NCI-H146 (cell line): ENCODE measurements at places on chromosomes 6 and 20.

DNA sequence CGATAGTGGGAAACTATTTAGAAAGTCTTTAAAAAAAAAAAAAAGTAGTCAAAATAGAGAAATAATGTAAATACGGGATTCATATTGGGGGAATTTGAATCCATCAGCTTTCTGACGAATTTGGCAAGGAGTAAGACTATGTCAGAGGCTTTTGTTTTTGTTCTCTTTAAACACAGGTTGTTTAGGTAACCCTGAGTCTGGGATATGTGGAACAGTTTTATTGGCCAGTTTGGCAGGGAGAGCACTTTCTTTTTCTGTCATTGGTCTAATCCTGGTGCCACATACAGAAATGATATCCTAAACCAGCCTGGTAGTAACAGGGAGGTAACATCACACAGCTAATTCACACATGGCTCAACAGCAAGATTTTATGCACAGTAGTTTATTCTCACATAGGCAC, 27.7 kb downstream of the HAO1 start:
- DNase-seq = no peak

DNA sequence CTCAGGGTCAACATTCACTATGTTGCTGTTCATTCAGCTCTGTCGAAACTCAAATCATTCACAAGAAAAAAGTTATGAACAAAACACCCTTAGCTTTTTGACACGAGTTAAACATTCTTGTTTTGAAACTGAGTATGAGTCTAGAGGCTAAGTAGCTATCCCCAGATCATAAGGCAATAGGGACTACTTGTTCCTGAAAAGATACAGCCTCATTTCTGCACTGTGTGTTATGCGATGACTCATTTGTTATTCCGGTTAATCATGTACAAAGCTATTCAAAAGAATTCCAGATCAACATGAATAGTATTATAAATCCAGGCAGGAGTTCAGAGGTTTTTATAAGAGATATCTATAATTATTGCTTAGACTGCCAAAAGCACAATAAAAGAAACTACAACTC, 908.0 kb downstream of the QKI start:
- no peak for DNase-seq

DNA sequence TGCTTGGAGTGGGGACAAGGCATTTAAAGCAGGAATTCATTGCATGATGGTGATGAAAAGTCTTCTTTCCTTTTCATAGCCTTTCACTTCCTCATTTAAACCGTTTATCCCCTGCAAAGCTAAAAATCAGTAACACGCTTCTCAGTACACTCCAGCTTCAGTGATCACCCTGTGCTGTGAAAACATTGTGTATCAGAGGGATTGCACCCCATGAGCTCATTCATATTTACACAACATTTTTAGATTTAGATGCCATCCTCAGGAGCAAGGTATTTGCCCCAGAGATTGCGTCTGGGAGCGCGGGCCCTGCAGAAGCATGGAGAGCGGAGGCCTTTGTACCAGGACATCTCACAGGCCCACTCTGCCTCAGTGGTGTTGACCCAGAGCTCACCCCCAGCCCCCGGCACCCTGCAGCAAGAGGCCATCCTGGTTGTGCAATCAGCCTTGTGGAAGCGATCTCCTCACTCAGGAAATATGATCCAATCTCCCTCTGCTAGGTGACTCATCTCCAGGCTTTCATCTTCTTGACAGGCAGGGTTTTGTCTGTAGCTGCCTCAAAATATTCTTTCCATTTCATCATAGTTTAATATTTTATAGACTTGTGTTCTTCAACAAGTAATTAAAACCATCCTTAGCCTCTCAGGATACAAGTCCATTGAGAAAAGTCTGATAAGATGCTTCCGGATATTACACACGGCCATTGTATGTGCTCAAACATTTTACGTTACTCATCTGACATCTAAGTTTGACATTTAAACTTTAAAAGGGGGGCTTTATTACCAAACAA, 38.9 kb upstream of the THBS2 start:
- DNase-seq = peak; percentile 43

- DNase-seq = no peak
These were observed 126.6 kb downstream of the SIM1 start for GRCh38 chr6:100338090-100338489.

DNA sequence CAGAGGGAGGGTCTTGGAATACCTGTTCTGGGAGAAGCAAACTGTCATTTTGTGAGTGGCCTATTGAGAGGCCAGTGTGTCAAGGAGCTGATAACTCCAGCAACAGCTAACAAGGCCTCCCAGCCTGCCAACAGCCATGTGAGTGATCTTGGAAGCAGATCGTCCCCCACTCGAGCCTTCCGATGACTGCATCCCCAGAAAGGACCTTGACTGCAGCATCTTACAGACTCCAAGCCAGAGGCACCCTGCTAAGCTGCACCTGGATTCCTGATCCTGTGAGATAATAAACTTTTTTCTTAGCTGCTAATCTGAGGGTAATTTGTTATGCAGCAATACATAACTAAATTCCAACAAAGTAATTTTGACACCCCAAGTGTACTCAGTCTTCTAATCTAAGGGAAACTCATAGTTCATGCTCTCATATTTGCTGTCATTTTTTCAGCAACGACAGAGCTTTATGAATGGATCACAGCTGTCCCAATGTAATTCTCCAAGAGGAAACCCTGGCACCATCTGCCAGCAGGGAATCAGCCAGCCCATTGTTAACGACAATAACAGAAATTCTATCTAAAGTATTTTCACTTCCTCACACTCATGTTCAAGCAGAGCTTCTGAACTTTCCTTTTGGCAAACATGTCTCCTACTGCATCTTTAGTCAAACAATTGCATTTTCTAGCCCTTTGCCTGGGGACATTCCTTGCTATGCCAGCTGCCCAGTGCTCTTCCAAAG, 470.2 kb upstream of the BTBD3 start:
- peak; percentile 52 for DNase-seq

DNA sequence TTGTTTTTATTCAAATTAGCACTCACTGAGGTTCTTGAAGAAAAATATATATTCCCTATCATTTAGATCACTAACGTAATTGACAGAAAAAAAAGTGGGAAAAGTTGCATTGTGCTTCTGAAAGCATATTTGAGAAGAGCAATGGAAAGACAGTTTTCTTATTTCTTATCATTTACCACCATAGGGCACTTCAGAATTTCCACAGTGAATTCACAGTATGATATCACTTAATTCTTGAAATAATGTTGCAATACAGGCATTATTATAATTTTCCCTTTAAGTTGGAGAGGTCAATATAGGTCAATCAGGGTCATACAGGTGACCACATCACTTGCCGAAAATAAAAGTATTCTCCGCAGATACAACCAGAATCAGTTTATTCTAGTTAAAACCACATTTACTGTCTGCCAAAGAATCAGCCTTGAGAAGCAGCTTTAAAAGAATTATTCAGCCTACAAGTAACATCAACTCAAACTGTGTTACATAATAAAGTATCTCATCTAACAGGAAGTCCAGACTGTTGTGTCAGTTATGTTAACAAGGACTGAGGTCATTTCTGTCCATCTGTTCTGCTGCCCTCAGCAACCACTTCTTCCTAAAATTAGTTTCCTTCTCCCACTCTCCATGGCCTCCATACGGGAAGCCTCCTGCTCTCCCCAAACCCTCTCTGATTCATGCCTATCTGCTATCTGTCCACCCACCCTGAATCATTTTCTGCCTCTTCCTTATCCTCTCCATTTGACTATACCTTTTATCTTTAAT, 121.2 kb downstream of the SIM1 start:
- DNase-seq = no peak

GRCh38 chr6:151219192-151219591, 20.6 kb upstream of the AKAP12 start:
- no peak for DNase-seq

DNA sequence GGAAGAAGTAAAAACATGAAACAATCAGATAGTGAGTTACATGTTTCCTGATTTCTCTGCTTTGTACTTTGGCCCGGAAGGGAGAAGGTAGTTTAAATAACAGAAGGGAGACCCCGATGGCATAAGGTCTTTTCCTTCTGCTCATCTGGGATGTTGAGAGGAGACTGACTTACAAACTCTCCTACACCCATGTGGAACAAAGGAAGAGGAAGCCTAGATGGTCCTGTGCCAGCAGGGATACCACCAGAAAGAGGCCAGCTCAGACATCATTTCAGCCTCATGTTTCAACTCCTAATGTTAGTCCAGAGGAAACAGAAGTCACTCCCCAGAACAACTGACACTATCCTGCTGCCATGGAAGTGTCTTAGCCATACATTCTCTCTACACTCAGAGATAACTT, 250.7 kb upstream of the NOX3 start:
- no peak for DNase-seq

DNA sequence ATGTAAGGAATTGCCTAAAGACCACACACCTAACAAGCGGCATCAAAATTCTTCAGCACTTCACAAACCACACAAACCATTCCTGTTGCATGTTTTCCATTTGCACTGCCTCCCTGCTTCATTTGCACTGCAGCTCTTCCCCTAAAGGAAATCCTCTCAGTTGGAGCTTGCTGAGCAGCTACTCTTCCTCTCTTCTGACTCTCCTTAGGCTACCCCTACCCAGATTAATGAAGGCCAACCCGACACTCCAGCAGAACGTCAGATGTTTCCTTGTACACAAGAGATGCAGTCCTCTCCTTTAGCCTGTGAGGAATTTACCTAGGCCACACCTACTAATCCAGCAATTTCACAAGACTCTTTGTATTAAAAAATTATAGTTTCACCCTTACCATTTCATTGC, 8.1 kb downstream of the BEND6 start:
- DNase-seq = no peak

DNA sequence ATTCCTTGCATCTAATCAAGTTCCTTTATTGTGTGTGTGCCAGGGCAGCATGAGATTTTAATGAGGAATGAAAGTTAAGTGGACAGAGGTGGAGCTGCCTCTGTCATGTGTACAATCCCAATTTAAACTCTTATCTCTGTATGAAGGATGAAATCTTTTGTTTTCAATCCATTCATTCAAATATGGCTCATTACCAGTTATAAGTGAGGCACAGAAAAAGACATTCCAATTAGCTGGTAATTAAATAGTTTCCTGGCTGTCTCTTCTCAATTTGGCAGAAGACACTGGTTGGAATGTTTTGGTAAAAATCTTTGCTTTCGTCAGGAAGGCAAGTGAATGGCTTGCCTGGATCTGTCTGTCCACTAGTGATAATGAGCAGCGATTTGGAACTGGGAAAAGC, 46.4 kb downstream of the CLVS2 start:
- DNase-seq = peak; percentile 33

- DNase-seq = no peak
These were observed 31.6 kb upstream of the GJA10 start for GRCh38 chr6:89862698-89863097.

DNA sequence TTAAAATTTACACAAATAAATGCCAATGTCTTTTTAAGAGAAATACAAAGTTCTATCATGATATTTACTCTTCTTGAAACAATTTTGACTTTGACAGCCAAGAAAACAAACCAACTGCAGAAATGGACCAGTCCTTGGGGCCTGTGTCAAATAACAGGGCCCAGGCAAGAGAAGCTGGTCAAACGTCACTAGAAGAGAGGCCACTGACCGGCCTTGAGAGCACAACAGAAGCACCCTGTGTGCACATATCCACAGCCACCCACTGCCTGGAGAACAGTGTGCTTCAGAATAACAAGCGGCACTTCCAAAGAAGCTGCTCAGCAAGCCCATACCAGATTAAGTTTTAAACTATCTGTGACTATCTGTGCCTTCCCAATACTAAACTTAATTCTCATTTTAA, 14.8 kb downstream of the APMAP start:
- no peak for DNase-seq

GRCh38 chr20:55264703-55265239, 740.5 kb downstream of the CBLN4 start:
- DNase-seq = peak; percentile 89

GRCh38 chr20:49171909-49172308, 16.2 kb downstream of the STAU1 start:
- no peak for DNase-seq

DNA sequence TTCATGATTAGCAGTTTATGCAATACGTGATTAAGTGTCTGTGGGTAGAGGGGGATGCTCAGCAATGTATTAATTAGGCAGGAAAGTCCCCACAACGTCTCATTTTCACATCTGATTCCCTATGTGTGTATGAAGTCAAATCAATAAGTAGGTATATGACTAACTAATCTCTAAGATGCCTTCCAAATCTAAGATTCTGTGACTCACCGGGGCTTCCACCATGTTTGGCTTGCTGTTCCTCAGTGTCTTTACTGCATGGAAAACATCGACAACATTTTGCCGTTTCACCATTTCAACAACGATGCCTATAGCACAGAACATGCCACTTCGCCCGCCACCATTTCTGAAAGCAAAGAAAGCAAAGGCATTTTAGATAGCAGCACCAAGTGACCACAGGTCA, 72.0 kb upstream of the THEMIS start:
- DNase-seq = no peak

DNA sequence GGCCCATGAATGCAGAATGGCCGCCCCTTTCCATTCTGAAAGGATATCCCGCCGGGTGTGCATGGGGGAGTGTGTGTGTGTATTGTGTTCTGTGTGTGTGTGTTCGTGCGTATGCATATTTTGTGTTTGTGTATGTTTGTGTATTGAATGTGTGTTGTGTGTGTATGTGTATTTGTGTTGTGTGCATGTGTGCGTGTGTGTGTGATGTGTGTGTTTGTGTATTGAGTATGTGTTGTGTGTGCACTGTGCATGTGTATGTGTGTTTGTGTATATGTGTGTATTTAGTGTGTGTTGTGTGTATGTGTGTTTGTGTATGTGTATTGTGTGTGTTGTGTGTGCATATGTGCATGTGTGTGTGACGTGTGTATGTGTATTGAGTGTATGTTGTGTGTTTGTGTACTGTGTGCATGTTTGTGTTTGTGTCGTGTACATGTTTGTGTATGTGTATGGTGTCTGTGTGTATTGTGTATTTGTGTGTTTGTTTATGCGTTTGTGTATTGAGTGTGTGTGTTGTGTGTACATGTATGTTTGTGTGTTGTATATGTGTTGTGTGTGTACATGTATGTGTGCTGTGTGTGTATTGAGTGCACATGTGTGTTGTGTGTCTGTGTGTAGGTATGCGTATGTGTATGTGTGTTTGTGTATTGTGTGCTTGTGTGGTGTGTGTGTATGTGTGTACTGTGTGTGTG, 226.3 kb downstream of the TAF4 start:
- DNase-seq = no peak

DNA sequence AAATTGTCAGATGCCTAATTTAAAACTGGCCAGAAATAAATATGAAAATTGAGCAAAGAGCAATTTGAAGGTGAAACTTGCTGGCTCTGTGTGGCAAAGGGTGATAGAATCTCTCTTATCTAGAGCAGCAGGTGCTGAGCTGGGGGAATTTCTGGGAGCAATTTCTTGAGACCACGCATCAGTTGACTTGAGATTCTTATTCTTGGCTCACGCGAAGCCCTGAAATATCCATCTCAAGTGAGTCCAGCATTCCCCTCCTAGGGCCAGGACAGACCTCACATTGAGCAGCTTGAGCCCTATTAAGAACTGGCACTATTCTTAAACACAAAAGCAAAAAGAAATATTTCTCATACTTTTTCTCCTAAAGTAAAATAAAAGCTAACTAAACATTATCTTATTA, 66.3 kb downstream of the MAP7 start:
- no peak for DNase-seq

- no peak for DNase-seq
These were observed 33.6 kb upstream of the BCAS1 start for GRCh38 chr20:54103762-54104600.

GRCh38 chr6:69026243-69026642, 391.2 kb downstream of the ADGRB3 start:
- no peak for DNase-seq

GRCh38 chr6:17096652-17097051, 5.2 kb upstream of the STMND1 start:
- no peak for DNase-seq
